ENCODE measurements at places on chromosomes 2 and 18.

DNA sequence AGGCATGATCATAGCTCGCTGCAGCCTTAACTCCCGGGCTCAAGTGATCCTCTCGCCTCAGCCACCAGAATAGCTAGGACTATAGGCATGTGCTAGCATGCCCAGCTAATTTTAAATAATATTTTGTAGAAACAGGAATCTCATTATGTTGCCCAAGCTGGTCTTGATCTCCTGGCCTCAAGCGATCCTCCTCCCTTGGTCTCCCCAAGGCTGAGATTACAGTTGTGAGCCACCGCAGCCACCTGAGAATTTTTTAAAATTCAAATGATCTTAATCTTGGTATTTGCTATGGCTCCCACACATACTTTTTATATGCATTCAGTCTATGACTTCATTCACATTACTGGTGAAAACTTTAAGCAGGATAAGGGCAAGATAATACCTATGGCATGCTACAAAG, 13.1 kb downstream of the KRCC1 start:
- DNase-seq = no peak

- peak; percentile 87 for DNase-seq
Measured at GRCh38 chr18:62522504-62523254, at the start of gene ZCCHC2. Gene ZCCHC2, plus strand, starts transcription at chr18:62523025. Its CDS starts 400 bp downstream, at chr18:62523425.

- DNase-seq = no peak
Measured at GRCh38 chr2:7523481-7524120, 606.4 kb downstream of the RNF144A start.

DNA sequence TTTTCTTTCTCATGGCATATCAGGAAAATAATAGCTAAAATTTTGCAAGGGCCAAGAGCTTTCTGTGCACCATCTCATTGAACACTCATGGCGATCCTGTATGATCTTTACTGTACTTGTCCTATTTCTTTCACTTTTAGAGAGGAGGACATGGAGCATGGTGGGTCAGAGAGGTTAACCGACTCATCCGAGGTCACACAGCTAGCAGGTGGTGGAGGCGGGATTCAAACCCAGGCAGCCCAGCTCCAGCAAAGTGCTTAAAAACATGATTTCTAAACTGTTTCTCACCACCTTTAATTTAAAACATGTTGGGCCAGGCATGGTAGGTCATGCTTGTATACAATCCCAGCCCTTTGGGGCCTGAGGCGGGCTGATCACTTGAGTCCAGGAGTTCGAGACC, 6.4 kb downstream of the NGEF start:
- no peak for DNase-seq

GRCh38 chr2:63444565-63445288, 143.6 kb downstream of the WDPCP start:
- no peak for DNase-seq

DNA sequence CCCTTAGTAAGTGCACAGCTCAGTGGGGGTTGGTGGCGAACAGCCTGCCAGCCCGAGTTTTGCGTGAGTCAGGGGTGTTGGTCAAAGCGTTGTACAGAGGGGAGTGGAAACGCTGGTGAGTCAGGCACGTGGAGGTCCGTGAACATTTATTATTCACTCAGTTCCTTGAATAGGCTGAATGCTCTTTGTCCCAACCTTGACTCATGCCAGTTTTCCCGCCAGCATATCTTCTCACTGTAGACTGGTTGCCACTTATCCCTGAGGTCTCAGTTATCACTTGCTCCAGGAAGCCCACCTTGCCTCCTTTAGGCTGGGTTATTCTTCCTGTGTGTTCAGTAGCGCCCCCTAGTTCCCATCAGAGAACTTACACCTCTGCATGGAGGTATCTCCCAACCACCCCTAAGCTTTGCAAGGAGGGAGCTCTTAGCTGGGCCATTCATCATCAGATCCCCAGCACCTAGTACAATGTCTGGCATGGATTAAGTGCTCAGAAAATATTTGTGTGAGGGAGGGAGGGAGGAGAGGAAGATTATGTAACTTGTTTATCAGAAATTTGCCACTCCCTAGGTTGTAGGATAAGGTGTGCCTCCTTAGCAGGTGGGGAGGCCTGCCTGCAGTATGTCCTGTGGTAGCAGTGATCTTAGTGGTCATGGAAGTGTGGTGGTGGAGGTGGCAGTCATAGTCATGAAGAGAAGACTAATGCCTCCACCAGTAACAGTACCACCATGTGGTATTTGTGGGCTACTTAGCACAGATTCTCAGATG, 72.1 kb downstream of the CABLES1 start:
- DNase-seq = no peak

DNA sequence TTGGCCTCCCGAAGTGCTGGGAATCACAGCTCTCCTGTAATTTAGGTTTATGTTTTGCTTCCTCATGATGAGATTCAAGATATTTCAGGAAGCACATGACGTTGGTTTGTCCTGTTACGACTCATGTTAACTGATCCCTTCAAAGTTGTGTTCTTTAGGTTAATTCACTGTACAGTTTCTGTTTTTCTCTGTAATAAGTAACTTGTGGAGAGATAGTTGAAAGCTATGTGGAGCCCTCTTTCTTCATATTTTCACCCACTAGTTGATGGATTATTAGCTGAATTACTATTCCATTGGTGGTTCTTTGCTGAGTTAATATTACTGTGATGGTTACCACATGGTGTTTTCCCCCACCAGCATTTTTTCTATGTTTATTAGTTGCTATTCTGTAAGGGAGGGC, 18.3 kb upstream of the CHCHD5 start:
- no peak for DNase-seq

DNA sequence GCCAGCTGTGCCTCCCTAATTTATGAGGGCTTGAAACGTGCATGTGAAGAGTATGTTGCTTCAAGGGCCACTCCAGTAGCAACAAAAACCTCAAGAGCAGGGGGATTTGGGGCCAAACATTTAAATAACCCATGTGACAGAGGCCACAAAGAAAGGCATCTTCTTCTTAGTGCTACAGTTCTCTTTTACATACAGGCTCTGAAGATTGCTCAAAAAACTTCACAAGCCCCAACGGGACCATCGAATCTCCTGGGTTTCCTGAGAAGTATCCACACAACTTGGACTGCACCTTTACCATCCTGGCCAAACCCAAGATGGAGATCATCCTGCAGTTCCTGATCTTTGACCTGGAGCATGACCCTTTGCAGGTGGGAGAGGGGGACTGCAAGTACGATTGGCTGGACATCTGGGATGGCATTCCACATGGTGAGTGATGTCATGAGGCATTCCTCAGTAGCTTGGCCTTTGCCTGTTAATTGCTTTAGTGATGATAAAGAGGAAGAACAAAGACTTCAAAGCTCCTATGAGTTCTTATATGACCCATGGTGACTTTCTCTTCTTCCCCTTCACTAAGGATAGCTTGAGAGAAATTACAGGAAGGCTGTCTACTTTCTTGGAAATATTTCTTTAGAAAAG, 40.1 kb downstream of the NRP2 start:
- DNase-seq = no peak

GRCh38 chr2:226584518-226585055, 215.0 kb downstream of the IRS1 start:
- DNase-seq = no peak

DNA sequence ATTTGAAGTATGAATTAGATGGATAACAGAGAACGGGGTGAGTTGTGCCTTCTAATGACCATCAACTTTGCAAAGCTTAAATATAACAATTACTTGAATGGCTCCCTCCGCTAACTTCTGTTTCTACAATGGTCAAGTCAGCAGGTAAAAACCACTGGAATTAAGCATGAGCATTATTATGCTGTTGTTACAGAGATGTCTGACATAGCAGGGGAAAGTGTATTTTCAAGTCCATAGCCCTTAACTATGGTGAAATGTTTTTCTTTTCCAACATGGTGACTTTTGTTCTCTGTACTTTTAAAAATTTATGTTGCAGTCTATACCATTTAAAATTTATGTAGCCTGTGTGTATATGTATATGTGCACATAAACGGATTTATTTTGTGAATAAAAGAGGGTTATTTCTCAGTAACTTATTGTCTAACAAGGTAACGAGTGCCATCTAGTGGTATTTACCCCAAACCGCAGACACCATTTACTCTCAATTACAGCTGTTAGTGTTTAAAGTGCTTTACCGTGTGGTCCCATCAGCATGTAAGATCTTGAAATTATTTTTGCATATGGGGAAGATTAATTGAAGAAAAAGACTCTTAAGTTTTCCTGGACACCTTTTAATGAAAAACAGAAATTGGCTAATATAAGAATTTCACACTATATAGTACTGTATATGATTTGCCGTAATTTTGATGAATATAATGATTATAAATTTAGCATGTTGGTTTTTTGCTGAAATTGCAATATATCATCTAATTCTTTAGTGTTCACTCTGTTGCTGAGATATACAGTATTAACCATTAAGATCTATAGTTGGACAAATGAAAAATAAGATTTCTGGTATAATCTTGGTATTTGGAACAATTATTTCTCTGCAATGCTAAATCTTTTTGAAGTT, 78.2 kb downstream of the UBE2E3 start:
- DNase-seq = no peak

DNA sequence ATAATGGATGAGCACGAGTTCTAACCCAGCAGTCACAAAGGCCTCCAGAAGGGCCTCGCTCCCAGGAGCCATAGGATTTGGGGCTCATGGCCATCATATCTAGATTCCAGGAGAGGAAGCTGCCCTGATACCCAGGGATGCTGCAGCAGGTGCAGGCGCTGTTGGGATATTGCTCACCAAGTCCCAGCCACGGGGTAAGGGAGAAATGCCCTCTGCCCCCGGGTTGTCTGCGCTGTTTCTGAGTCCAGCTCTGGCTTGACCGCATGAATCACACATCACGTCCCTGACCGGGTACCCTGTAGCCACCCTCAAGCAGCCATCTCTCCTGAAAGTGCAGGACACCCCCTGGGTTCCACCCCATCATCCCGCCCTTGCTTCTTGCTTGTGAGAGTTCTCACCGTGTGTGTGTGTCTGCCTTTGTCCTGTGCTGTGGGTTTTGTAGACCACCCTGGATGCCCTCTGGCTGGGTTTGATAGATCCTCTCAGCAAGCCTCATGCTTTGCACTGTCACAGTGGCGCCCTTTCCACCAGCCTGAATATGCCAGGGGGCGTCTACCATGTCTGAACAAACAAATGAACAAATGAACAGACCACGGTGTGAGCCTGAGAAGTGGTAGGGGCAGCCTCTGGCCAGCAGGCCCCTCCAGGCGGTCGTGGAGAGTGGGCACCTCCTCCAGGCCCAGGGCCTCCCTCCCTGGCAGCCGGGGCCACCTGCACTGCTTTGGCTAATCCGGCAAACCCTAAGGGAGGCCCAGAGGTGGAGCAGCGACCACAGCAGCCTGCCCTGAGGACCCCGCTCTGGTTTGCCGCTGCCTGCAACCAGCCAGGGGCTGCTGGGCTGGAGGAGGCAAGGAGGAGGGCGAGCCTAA, 32.1 kb downstream of the ADRA2B start:
- DNase-seq = no peak

DNA sequence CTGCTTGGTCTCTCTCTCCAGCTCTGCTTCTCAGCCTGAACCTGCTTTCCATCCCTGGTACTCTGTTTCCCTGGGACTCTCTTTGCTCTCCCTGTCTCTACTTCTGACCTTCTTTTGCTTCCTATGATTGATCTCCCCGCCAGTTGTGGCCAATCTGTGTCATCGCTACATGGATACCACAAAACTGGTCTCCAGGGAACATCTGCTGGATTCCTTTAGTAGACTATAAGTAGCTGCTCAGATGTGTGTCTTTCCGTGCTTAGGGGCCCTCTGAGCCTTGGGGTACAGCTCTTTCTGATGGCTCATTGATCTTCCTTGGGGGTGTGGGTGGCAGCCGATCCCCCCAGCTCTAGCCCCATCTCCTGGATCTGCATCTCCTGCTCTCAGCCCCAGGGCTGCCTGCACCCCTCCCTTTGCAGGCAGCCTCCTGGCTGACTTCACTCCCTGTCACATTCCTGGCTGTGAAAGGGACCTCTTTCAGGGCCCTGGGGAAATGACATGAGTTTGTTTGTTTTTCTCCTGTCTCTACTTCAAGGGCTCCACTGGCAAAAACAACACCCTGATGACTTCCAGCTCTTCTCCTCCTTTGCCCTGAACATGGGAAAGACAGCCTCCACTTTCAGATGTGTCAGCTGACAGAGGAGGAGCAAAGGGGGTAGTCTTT, 333.7 kb downstream of the CYP26B1 start:
- DNase-seq = no peak

GRCh38 chr2:222318712-222319585, 20.2 kb upstream of the PAX3 start:
- no peak for DNase-seq

GRCh38 chr2:63676135-63676534, 87.4 kb downstream of the MDH1 start:
- DNase-seq = no peak

GRCh38 chr2:216242365-216242764, 129.9 kb downstream of the MARCHF4 start:
- DNase-seq = no peak
